ENCODE measurements at places on chromosomes 6 and 20. TPM values are rescaled to one million over a fixed set of nuclear protein-coding genes. Genes with fewer than 3 reads are reported as not detected.

DNA sequence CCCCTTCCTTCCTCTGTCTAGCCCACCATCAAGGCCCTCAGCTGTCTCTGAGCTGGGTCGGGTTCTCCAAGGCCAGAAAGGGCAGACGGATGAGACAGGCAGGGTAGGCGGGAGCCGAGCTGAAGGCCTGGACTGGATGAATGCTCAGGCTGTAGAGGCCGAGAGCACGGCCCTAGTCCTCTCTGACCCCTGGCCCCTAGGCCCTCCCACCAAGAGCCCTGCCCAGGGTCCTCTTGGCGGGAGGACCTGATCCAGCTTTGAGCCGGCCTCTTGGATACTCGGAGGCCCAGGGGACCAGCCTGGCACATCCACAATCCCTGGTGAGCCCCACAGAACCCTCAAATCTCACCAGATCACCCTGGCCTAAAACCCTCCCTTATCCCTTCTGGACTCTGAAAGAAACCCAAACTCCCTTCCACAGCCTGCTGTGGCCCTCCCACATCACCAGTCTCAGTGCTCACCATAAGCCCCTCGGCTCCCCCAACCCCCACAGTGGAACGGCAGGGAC lies 8.2 kb downstream of the ADISSP start:
- ATAC-seq = no peak

DNA sequence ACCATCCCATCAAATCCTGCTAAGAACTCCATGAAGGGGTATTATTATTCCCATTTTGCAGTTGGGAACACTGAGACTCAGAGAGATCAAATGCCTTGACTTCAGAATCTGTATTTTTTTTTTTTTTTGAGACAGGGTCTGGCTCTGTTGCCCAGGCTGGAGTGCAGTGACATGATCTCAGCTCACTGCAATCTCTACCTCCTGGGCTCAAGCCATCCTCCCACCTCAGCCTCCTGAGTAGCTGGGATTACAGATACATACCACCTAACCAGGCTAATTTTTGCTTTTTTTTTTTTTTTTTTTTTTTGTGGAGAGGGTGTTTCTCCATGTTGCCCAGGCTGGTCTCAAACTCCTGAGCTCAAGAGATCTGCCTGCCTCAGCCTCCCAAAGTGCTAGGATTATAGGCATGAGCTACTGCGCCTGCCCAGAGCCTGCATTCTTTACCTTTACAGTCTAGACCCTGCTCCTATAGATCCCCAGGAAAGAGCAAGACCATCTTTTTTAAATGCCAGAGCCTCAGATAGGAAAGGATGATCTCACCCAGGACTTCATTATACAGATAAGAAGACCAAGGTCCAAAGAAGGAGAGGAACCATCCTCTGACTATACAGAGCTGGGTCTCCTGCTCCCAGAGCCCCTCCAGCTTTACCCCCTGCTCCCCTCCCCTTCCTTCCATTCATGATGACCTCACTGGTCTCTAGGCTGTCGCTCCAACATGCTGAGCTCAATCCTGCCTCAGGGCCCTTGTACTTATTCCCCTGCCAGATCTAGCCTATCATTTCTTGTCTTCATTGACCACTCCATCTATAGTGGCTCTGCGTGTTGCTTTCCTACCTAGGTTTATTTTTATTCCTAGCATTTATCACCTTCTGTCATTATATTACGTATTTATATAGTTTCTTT lies 138.6 kb downstream of the CEBPB start:
- no peak for ATAC-seq

- ATAC-seq = no peak
These were observed 43.4 kb downstream of the PTK7 start for GRCh38 chr6:43119482-43119881.

DNA sequence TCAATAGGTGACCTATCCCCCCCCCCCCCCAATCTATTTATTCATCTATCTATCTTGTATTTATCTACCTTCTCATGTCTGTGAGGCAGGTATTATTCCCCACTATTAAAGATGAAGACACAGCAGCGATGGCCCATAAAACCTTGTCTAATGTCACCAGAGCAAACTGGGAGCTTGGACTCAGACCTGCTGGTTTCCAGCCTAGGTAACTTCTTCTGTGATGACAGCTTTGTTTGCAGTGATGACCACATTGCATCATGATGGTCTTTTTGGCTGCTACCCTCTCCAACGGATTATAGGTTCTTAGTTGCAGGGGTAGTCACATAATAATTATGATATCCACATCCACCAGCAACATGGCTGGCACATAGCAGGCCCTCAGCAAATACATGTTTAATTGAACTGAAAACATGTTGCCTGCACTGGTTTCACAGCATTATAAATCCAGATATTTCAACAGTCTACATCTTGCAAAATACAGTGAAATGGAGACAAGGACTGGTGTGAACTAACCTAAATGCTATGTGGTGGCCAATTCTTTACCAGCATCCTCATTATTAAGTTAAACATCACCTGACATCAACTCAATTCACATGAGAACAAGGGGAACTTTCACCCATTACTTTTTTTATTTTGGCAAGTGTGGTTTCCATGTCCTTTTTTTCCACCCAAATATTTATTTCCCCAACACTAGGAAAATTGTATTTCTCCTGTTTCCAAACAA lies 712.5 kb upstream of the NRSN1 start:
- no peak for ATAC-seq

GRCh38 chr20:1112908-1113307 lies 5.5 kb upstream of the PSMF1 start:
- no peak for ATAC-seq

The PGC gene
- not detected for total RNA-seq

The OLIG3 gene
- total RNA-seq = not detected

Data from esophagus mucosa (tissue), 1 donor.